ENCODE measurements at places on chromosomes 1 and 21. TPM values are rescaled to one million over a fixed set of nuclear protein-coding genes. Genes with fewer than 3 reads are reported as not detected.

Gene GSTM1
- total RNA-seq = not detected

Gene OR6N1
- not detected for total RNA-seq

Gene SYT14
- not detected for total RNA-seq

Gene BACE2
- 0.17 TPM for total RNA-seq

DNA sequence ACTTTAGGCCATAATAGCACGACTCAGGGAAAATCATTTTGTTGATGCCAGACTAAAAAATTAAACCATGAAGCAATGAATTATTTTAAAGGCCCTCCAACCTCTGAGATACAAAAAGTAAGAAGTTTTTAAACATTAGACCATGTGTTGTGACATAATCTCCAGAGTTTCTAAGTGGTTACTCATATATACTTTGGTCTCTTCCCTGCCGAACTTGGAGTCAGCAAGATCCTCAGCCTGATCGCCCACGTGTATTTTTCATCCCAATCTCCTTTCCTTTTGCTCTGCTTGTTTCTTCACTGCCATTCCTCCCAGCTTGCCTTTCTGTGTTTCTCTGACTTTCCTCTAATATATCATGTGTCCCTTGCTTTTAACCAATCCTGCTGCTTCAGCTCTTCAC lies 3.8 kb downstream of the ARV1 start:
- no peak for DNase-seq

Gene UBE2U
- total RNA-seq = not detected

- no peak for DNase-seq
Observed at GRCh38 chr1:214997685-214998084, 84.9 kb upstream of the KCNK2 start.

Gene SH3BGR
- total RNA-seq = 4.0 TPM

Gene CHML
- total RNA-seq = 19.9 TPM

GRCh38 chr21:41366522-41367151 lies 4.8 kb downstream of the MX2 start:
- peak; percentile 48 for DNase-seq

- DNase-seq = no peak
Observed at GRCh38 chr1:68907491-68907890, 410.6 kb upstream of the DEPDC1 start.

DNA sequence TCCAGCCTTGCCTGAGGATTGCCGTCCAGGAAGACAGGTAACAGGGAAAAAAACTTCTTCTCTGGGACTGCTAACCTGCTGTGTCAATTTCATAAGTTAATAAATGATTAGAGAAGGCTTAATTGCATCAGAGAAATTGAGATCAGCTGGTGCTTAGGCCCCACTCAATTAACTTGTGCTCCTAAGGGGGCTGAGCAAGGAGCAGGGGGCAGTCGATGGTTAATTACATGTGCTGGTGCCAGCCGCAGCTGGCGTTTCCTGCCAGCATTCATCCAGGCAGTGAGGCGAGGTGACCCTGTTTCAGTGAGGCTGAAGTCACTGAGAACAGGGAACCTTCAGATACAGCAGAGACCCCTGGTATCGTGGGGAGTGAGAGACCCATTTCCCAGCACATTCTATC lies 60.0 kb downstream of the FAM163A start:
- DNase-seq = no peak

DNA sequence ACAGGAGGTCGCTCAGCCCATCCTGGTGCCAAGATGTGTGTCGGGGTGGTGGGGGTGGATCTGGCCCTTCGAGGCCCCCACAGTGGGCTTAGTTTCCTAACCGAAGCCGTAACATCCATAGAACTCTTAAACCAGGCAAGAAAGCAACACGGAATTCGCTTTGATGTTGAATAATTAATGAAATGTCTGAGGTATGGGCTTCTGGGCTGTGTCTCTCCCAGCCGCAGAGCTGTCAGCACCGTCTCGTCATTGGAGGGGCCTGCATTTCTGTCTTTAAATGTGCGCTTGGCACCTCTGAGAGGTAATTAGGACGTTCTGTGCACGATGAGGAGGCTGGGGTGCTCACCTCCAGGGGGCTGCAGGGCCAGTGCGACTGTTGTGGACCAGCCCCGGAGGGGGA lies 13.3 kb upstream of the PLCH2 start:
- DNase-seq = no peak

GRCh38 chr1:180939073-180939710 lies 26.5 kb downstream of the KIAA1614 start:
- DNase-seq = no peak

DNA sequence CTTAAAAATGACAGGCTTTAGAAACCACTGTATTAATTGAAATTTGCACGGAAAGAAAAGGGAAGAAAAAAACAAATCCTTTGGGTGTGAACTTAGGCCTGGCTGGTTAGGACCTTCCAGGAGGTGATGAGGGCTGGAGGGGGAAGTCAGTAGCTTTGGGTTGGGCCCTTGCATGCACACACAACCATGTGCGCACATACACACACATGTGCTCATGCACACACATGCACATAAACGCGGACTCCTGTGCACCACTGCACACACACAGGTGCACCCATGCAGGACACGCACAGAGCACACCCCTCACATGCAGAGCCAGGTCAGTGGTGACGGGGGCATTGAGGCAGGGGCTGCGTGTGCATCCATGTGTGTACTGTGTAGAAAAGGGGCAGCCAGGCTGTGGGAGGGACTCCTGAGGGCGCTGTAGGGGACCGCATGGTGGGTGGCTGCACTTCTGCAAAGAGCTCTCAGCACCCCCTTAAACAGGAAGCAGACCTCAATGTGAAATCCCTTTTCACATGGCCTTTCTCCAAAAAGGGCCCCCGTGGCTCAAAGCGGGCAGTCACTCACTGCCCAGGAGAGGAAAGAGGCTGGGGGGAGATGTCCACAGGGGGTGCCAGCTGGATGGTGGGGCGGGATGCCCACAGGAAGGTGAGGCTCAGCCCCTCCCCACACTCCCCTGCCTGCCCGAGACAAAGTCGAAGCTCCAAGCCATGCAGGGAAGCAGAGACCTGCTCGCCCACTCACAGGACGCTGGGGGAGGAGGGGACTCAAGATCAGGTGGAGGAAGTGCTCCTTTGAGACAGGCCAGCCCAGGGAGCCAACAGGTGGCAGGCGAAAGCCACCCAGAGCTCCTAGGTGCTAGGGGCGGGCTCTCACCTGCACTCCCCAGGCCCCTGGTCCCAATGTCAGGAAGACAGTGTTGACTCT lies 95.2 kb downstream of the ITPKB start:
- peak; percentile 72 for DNase-seq

Gene LCE6A
- not detected for total RNA-seq

Gene C2CD2
- 6.9 TPM for total RNA-seq

Gene TINAGL1
- not detected for total RNA-seq

GRCh38 chr1:176768532-176768931 lies 305.6 kb downstream of the PAPPA2 start:
- DNase-seq = no peak

Gene OR2W3
- total RNA-seq = not detected

- DNase-seq = no peak
Observed at GRCh38 chr1:45410850-45411509, 70.7 kb upstream of the MUTYH start.

All from activated naive CD4-positive, alpha-beta T cell treated with anti-CD3 and anti-CD28 coated beads for 36 hours (primary cell).